Esophagus squamous epithelium (tissue), 5 donors: ENCODE measurements at places on chromosomes 7 and 10. TPM values are rescaled to one million over a fixed set of nuclear protein-coding genes. Genes with fewer than 3 reads are reported as not detected.

- no peak overlapping the region for H3K4me3 ChIP-seq
- peaks cover 44% of the 10 kb centered on the region for H3K36me3 ChIP-seq
- H3K27ac ChIP-seq, result no peak overlapping the region
- no peaks in the 10 kb centered on the region for H3K27me3 ChIP-seq
These were observed 187.5 kb downstream of the KIAA1217 start for GRCh38 chr10:24396396-24396795.

DNA sequence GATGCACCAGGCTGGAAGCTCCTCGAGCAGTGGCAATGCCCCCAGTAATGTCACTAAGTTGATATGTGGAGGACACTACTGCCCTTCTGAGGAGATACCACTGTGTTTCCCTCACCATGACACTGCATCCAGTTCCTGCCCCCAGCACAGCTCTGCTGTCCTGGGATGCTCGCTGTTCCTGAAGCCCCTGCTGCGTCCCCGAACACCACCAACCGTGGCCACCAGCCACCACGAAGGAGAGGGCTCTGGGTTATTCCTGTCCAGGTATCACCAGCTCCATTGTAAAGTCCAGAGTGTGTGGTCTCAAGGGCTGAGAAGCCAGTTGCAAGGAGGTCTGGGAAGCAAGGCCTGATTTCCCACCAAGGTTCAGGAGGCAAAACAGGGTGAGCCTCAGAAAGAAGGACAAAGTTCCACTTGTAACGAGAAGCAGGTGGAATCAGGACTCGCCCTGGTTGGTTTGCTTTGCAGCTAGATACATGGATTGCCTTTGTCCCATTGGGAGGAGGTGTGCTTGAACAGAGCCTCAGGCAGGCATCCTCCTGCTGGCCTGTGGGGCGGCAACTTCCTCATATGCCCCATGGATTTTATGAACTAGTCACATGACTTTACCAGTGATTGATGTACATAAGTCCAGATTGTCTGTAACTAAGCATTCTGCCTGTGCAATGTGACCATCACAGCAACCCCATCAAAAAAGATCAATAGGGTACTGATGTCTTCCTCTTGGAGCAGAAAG, 427.0 kb upstream of the VSTM2A start:
- H3K27ac ChIP-seq, result no peak overlapping the region
- H3K27me3 ChIP-seq, result no peaks in the 10 kb centered on the region
- no peak for DNase-seq
- H3K4me3 ChIP-seq, result no peak overlapping the region
- no peaks in the 10 kb centered on the region for H3K4me1 ChIP-seq

Gene GATAD1
- 30.9 TPM for total RNA-seq

- no peak overlapping the region for H3K4me3 ChIP-seq
- DNase-seq, result no peak
- H3K36me3 ChIP-seq, result no peaks in the 10 kb centered on the region
- no peaks in the 10 kb centered on the region for H3K27me3 ChIP-seq
These were observed 168.4 kb downstream of the SORCS3 start for GRCh38 chr10:104809288-104810090.
